CD4-positive, alpha-beta T cell treated with Interleukin-6 for 4 hours (primary cell): ENCODE measurements at places on chromosomes 16 and 17.

- DNase-seq, result no peak
Measured at GRCh38 chr17:17022456-17022855, 19.8 kb upstream of the MPRIP start.

GRCh38 chr16:50368410-50369132 is at the start of gene BRD7:
Gene BRD7 (minus strand): TSS chr16:50368988. CDS start chr16:50368774, 214 bp downstream.
- peak; percentile 74 for DNase-seq

GRCh38 chr16:85712801-85713200 is 24.0 kb upstream of the GINS2 start:
- DNase-seq, result no peak

- DNase-seq, result no peak
Measured at GRCh38 chr17:66951605-66951953, 12.9 kb upstream of the CACNG4 start.

DNA sequence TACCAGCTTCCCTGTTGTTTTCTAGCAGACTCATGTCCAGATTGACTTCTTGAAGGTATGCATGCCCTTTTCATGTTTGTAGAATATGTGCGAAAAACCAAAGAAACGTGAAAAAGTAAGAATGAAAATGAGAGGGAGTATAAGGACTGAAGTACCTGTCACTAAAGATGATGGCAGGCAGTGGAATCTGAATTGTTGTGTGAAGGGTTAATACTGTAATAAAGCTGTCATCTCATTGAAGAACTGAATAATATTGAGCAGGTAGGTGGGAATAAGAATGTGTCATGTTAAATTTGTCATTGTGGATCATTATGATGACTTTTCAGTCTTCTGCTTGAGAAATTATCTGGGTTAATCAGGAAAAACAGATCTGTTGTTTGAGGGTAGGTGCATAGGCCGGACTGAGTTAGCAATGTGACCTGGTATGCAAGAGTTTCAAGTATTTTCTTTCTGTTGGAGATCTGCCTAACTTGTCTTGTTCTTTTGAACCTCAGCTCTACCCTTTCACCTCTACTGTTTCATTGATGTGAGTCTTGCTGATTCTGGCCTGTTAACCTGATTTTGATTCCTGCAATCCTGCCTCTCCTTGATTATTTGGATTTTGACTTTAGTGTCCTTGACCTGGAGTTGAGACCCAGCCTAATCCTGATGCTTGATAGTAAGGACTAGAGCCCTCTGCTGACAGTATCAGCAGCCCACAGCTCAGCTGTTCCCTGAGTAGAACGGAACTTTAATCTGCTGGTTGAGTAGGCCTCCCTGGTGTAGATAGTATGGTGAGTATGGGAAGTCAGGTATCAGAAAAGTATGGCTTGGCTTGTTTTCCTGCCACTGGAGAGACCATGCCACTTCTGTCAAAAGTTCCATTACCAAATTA is 64.6 kb downstream of the MAP2K4 start:
- DNase-seq, result no peak

- DNase-seq, result no peak
Measured at GRCh38 chr16:21235199-21235585, 1.7 kb downstream of the ANKS4B start.

- no peak for DNase-seq
Measured at GRCh38 chr16:81318711-81319110, 3.9 kb downstream of the GAN start.

DNA sequence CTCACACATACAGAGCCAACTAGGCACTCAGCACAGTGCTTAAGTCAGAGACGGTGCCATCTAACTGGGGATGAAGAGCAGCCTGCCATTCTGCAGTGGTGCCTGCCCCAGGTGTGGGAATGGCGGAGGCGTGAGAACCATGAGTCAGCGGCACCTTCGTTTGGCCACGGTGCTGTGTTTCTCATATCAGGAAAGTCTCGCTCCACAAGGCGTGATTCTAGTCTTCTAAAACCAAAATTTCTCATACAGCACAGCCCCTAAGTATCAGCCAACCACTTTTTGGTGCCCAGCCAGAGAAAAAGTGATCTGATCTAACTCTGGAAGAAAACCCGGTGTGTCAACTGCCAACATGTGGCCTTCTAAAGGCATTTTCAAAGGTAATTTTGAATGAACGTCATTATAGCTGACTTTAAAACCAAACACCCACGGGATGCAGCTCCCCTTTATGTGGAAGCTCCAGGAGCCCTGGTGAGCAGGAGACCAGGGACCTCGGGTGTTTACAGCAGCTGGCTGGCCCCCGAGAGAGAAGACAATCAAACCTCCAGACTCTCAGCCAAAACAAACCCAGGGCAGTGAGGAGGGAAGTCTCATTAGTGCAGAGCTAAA is 54.6 kb downstream of the ABCC12 start:
- DNase-seq, result no peak

DNA sequence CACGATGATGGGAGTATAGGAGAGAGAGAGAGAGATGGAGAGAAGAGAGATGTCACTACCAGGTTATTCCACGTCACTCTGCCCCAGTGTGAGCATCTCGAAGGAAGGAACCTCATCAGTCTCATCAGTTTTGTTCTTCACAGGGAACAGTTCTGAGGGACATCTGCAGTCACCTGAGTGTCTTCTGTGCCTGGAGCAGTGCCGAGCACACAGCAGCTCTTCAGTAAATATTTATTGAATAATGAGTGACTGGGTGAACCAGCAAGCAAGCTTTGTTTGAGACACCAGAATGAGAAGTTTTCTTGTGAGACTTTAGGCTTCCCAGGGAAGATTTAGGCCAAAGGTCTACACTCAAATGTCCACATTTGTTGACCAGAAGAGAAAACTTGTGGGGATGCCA is 142.4 kb upstream of the IRX3 start:
- DNase-seq, result no peak

- no peak for DNase-seq
Measured at GRCh38 chr16:27483088-27483437, 66.7 kb downstream of the GTF3C1 start.

- DNase-seq, result no peak
Measured at GRCh38 chr17:42274253-42274542, 2.0 kb downstream of the STAT5B start.

GRCh38 chr16:711548-712320 is 3.2 kb upstream of the METRN start:
- peak; percentile 87 for DNase-seq

GRCh38 chr17:10875430-10875851 is 37.6 kb upstream of the PIRT start:
- DNase-seq, result no peak

DNA sequence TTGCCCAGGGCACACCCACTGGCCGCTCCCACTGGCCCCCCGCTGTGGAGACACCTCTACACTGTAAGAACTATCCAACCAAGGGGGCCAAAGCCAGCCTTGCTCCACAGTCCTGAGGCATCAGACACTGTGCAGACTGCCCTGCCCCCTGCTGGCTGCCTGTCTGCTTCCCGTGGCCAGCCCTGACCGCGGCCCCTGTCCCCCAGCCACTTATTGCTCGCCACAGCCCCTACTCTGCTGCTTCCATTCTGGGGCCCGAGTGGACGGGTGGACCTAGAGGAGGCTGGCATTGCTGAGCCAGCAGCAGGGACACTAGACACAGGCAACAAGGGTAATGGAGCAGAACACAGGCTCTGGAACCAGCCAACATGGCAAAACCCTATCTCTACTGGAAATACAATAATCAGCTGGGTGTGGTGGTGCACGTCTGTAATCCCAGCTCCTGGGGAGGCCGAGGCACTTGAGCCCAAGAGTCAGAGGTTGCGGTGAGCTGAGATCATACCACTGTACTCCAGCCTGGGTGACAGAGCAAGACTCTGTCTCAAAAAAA is 19.7 kb upstream of the LRRC37A3 start:
- peak; percentile 61 for DNase-seq

GRCh38 chr16:24511174-24511573 is 28.2 kb upstream of the RBBP6 start:
- DNase-seq, result no peak

DNA sequence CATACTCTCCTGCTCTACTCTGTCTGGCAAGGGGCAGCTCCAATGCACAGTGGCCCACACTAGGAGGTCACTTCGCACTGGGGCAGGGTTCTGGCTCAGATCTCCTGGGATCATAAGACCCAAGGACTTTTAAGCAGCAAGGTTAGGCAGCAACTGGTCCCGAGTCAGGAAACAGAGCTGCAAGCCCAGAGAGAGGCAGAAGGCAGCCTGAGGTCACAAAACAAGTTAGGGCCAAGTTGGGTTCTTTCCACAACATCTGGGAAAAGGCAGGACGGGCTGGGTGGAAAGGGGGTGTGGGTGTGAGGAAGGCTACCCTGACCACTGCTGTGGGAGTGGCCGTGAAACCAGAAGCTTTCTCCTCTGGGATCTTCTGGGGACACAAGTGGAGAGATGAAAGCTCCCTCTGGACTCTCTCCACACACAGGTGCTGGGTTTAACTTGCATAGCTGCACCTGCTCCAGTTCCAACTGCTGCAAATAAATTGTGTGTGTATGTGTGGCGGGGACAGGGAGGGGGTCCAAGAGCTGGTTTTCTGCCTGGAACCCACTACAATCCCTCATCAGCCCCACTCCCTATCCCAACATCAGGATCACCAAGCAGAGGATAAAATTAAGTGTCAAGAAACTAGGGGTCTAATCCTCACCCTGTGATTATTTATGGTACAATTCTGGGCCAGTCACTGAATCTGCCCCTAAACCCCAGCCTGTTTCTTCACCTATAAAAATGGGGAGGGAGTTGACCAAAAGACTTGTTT is 8.0 kb upstream of the TSPOAP1 start:
- peak; percentile 31 for DNase-seq

GRCh38 chr16:48295488-48296281 is 48.3 kb upstream of the ABCC11 start:
- DNase-seq, result no peak

DNA sequence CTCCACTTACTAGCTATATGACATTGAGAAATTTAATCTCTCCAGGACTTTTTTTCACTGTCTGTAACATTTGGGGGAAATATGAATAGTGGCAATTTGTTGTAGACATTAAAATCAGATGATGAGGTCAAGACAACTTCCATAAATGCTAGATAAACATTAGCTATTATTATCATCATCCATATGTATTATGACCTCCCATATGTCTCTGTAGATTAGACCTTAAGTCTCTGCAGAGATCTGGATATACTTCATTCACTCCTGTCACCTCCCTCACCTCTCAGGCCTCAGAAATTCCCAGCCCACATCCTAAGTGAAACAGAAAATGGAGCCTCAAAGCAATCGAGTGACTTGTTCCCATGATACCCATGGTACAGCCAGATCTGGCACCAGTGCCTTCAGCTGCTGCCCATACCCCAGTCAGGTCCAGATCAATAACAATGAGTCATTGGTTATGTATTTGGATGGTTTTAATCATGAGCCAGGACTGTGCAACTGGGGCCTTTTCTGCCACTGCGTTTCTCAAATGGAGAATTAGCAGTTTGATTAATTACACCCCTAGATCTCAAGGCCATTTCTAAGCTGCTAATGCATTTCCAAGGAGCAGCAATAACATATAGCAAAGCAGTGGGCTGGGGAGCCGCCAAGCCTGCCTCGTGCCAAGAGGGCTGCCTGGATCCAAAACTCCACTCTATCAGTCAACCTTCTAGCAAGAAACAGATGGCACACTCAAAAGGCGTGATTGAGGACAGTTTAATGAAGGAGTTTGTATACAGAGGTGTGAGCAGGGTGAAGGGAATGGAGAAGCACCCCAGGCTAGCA is 2.6 kb upstream of the FDXR start:
- DNase-seq, result no peak

DNA sequence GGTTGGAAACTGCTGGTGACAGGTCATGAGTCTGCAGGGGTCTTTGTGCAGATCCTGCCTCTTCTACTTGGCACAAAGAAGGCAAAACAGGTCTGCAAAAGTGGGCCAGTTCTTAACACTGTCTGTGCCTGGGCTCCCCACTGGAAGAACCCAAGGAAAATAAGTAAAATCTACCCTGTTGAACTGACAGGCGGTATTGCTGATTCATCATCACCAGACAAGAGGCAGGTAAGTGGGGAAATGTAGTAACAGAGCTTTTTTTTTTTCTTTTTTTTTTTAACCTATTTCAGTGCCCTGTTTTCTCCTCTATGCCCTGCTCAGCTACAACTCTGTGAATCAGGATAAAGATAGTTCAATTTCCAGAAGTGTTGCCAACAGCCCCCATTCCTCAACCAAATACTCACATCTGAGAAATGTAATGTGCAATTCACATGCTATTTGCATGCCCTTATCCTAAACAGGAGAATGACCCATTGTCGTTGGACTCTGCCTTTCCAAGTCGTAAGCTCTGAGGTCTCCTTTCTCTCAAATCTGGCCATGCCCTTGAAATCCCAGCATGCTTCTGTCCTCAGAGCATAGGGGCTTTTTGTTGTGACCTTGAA is 237.0 kb downstream of the SOX9 start:
- DNase-seq, result no peak

- DNase-seq, result no peak
Measured at GRCh38 chr17:44558334-44558709, 1.0 kb downstream of the FZD2 start.

DNA sequence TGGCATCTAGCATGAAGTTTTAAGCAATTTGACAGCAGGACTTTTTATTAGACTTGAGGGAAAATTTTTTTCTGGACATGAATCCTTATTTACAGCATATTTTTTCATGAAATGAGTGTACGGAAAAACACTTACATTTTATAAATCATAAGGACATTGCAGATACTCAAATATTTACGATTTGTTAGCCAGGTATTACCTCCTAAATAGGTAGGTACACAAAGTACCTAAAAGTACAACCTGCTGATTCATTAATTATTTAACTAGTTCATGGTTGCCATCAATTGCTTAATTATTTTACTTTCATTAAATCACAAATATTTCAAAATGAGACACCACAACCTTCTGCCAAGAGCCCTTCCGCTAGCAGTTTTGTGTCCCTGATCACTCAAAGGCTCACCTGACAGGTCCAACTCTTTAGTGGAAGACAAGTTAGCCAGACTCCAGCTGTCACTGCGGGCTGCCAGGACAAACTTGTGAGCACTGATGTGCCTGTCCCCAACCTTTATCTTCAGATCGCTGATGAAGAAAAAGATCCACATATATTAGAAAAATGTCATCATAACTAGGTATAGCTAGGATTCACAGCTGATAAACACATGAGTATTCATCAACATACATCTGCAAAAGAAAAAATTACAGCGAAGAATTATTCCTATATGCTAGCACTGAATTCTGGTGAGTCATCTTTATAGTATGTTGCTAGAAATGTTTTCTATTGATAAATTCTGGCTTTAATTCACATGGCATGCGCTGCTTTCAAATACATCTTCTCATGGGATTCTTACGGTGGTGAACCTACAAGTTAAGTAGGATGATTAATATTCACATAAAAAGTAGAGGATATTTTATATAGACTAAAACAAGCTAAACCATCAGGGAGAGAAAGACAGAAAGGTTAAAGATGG is 28.2 kb downstream of the ANKFY1 start:
- no peak for DNase-seq

GRCh38 chr16:57797216-57797525 is 5.1 kb downstream of the KIFC3 start:
- DNase-seq, result no peak
